ENCODE measurements at places on chromosomes 12 and 14.

- DNase-seq, result no peak
Observed at GRCh38 chr14:77045238-77046162, 17.0 kb upstream of the IRF2BPL start.

DNA sequence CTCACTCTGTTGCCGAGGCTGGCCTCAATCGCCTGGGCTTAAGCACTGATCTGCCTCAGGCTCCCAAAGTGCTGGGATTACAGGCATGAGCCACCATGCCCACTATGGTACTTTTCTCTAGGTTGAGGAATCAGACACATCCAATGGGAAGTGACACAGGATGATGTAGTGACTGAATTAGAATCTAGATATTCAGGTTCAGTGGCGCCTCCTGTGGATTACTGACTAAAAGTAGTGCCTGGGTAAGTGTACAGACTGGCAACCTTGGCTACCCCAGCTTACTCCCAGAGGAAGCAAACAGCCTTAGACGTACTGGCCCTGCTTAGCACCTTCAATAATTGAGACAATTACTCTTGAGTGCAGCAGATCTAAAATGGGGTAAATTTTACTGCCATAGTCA, 22.8 kb downstream of the GALNT8 start:
- DNase-seq, result no peak

GRCh38 chr14:47438650-47439140, 236.7 kb downstream of the MDGA2 start:
- peak; percentile 26 for DNase-seq

GRCh38 chr12:124725099-124725498, 138.6 kb downstream of the SCARB1 start:
- no peak for DNase-seq

GRCh38 chr12:50647031-50647430, 116.9 kb upstream of the ATF1 start:
- no peak for DNase-seq

GRCh38 chr12:121337416-121337815, 14.8 kb downstream of the ANAPC5 start:
- no peak for DNase-seq

GRCh38 chr12:48454667-48455066, 17.7 kb upstream of the ANP32D start:
- DNase-seq, result no peak

DNA sequence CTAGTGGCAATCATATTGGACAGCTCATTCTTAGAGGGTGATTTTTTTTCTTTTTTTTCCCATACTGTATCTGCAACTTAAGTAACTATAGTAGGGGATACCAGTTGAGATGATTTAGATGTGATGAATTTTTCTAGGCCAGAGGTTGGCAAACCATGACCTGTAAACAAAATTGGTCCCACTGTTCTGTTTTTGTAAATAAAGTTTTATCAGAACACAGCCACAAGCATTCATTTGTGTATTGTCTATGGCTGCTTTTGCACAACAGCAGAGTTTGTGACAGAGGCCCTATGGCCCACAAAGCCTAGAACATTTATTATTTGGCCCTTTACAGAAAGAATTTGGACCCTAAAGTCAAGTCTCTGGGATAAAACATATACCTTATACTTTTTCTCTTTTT, 11.4 kb downstream of the ARF6 start:
- no peak for DNase-seq

Measured in hypothalamus (tissue), 51 donors.